ENCODE measurements at places on chromosomes 3 and 15.

DNA sequence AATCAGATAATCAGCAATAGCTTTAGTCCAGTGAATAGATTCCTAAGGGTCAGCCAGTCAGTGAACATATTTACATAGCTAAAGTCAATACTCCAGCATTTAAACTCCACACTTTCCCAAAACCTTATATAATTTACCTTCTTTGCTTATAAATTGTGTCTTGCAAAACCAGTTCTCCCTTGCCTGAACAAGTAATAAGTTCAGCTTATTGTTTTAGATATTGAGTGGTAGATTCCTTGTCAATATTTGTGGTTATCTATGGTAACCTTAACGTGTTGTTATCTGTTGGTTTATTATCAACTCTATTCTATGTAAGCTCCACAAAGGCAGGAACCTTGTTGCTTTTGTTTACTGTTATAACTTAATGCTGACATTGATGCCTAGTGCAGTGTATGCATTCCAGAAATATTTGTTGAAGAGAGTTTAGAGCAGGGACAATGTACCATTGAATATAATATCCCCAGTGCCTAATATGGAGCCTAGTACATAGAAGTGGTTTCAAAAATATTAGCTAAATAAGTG is 24.0 kb downstream of the PLSCR5 start:
- DNase-seq, result no peak

DNA sequence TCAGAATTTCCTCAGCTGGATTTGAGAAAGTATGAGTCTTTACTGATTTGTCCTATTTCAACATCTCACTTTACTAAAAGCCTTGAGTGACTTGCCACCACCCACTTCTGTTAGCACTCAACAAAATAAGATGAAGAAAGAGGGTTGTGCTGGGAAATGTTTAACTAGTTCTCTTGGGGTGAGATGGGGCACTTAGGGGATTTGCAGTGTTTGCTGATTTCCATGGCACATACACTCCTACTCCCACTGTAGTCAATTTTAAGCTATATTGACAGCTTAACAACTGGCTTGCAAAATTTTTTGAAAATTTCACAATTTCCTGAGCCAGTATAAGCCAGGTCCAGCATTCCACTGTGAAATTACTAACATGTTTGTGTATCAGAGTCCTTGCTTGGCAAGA is 463.1 kb upstream of the ARHGEF26 start:
- DNase-seq, result no peak

- DNase-seq, result no peak
Measured at GRCh38 chr3:183449391-183449790, 21.0 kb upstream of the MCF2L2 start.

DNA sequence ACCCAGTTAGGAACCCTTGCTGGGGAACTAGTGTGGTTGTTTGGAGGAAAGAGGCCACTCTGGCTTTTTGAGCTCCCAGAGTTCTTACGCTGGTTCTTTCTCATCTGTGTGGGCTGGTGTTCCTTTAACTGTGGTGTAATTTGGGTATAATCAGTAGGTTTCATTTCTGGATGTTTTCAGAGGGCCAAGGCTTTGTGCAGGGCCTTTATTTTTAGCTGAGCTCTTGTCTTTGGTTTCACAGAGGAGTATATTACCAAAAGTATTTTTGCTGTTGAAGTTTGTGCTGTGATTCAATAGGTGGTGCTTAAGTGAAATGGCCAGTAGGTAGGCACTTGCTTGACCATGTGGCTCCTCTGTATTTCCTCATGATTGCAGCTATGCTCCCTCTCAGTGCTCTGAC is 357.9 kb downstream of the KCNH8 start:
- DNase-seq, result no peak

DNA sequence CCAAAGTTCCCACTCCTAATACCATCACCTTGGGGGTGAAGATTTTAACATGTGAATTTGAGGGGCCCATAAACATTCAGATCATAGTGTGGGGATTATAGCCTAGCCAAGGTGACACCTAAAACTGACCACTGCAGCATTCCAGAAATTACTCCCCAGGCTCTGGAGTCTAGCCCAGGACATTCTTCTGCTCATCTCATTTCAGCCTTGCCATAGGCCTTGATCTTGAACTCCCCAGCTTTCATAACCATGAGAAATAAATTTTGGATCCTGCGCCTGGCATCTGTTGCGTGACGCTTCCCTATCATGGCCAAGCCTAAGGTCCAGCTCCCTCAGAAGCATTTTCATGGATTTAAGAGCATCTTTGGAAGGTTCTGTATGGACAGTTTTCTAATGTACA is 502.9 kb upstream of the THBS1 start:
- DNase-seq, result no peak

DNA sequence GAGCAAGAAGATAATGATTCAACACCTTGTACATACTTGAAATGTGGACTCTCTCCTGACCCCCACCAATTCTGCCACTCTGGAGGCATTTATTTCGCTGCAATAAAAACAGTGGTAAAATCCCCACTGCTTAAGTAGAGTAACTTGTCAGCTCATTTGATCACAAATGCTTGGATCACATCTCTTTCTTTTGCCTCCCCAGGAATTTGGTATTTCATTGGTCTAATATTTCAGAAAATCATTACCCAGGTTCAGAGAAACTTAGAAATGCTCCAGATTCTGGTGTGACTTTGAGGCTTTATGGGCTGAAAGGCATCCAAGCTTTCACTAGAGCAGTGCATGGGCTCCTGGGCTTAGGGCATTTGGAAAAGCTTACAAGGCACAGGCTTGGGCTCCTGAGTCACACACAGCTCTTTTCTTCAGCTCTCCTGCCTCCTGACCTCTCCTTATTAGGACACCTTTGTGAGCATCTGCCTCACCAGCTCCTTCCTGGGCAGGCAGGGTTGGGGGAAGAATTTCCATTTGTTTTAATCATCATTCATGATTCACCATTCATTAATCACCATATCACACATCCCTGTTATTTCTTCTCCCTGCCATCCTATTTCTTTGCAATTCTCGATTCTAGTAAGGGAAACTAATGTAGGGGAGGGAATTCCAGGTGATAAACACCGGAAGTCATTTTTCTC is 22.5 kb downstream of the CDCP1 start:
- DNase-seq, result no peak

DNA sequence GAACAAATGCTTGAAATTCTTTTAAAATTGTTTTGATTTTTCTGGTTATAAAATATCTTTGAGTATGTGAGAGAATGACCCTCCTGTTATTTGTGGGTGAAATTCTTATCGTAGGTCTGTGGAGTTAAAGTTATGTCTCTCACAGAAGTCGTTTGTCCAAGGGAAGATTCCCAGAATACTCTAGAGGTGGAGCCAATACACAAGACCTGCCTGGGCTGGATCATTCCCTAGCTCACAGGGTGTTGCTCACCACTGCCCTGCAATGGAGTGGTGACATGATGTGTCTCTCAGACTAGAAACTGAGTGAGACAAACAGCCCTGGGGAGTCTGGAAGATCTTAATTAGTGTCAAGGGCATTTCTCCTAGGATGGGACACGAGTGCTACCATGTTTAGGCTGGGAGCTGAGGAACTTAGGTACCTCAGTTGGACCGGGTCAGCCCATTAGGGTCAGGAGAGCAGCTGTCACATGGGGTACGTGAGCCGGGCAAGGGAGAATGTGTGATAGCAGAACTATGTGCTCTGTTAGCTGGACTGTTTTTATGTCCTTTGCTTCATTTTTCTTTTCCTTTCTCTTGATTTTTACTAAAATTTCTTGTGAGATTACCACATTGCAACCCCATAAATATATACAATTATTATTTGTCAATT is 53.6 kb upstream of the MYO5C start:
- DNase-seq, result no peak

GRCh38 chr3:141738891-141739363 is 829 bp downstream of the RNF7 start:
- no peak for DNase-seq

GRCh38 chr3:62193586-62194345 is 179.6 kb downstream of the FEZF2 start:
- no peak for DNase-seq

DNA sequence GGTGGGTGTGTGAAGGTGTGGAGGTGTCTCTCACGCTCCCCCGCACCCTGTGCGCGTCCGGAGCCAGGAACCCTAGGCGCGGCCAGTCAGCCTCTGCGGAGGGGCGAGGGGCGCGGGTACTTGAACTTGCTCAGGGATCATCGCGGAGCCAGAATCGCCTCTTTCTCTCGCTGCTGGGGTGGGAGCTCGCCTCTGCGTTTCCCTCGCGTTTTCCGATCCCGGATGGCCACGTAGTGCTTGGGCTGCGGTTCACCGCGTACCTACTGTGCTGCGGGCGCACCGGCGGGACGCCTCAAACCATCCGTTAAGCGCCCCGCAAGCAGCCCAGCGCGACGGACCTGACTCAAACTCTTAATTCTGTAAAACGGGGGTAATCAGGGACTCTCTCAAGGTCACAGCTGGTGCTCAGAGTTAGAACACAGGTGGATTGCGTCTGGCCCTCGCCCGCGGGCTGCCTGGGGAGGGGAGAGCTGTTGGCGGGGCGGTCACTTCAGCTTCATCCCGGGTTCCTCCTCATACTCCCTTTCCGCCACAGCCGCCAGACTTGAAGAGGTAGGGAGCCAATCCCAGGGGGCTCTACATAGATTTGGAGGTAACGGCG is 686 bp downstream of the MYRIP start:
- no peak for DNase-seq

DNA sequence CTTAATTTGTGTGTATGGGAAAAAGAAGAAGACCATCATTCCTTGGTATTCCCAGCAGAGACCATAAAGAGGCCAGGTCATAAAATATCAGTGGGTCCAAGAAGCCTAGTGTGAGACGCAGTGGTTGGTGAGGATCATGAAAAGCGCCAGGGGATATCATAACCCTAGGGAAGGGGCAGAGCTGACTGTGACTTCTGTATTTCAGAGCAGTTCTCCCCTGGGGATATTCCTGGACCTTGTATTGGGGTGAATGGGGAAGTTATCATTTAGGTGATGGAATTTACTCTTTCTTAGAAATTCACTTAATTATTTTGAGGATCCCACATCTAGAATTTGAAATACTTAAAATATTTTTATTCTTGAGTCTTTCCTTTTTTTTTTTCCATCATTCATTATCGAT is 34.9 kb upstream of the UMPS start:
- no peak for DNase-seq

DNA sequence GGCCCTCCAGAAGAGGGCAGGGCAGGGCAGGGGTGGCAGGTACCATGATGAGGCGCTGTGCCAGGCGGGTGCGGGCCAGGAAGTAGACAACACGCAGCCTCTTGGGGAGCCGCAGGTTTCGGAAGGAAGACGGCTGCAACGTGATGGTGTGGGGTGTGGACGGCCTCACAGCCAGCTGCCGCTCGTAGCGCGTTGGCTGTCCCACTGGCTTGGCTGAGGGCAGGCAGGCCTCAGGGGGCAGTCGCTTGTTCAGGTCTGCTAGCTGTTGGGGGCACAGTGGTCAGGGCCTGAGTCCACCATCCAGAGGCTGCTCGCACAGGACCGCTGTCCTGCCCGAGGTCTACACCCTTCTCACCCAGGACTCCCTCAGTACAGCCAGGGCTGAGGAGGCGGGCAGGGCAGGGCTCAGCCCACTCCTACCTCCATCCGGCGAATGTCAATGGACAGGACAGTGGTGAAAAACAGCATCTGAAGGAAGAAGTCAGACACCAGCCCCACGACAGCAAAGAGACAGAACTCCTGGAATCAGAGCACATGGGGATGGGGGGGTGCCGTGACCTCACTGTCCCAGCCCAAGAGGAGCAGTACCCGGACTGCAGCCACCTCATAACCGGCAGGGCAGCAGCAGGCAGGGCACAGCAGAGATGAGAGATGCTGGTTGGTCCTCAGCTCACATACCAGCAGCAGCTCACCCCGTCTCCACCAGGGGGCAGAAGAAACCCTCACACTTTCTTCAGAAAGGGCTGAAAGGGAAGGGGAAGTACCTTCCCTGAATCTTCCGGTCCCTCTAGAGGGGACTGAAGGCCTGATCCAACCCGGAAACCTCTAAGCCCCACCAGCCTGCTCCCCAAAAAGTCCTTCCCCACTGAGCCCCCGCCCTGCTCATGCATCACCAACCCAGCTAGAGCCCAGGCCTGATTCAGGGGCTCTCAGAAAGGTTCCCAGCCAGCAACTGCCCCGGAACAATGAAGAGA is 40.0 kb downstream of the PTPN23 start:
- DNase-seq, result peak; percentile 74

GRCh38 chr3:42500909-42501308 is 1.5 kb upstream of the VIPR1 start:
- no peak for DNase-seq

- DNase-seq, result no peak
Measured at GRCh38 chr3:50550079-50550736, 17.3 kb downstream of the C3orf18 start.

GRCh38 chr3:61714225-61714624 is 152.9 kb downstream of the PTPRG start:
- DNase-seq, result no peak

DNA sequence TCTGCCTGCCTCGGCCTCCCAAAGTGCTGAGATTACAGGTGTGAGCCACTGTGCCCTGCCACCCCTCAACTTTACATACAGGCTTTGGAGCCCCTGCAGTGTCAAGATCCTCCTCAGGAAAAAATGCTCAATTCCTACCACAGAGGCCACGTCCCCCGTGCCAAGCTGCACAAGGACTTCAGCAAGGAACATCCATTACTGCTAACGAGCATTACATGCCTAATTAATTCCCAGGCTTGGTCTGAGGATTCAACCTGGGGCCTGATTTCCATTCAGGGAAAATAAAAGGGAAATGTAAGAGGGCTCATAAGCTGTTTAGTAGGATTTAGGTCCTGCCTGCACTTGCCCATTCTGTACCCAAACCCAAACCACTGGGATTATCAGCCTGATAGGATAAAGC is 161.4 kb downstream of the RAB11A start:
- no peak for DNase-seq

DNA sequence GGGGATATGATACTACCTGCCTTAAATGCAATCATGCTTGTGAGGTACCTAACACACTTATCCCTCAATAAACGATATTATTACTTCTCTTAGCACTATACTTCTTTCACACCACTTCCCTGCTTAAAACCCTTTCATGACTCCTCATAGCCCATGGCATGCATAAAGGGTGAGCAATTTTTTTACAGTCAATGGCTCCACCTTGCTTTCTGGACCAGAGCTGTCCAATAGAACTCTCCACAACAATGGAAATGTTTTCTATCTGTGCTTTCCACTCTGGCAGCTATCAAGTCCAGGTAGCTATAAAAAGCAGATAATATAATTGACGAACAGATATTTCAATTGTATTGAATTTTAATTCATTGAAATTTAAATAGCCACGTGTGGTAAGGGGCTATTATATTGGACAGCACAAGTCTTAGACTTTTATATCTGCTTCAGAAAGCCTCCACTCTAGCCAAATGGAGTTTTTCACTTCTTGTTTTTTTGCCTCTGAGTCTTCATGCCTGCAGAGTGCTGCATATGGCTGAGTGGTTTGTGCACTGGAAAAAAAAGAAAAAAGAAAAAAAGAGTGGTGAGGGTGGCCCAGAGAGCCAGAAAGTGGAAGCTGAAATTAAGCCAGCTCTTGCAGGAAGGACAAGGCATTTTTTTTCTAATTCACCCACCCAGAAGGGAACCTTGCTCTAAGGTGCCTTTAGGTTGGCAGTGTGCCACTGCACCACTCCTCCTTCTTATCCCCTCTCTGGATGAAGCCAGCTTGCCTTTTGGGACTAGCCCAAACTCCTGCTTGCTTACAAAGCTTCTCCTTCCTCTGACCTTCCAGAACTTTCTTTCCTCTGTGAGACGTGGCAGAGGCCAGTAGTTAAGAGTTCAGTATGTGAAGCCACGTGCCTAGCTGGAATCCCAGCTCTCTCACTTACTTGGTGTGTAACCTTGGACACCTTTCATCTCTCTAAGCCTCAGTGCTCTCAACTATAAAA is 239.0 kb upstream of the LRTM1 start:
- no peak for DNase-seq

- DNase-seq, result no peak
Measured at GRCh38 chr3:126304291-126304690, 52.9 kb downstream of the KLF15 start.

GRCh38 chr3:197144188-197144587 is 114.6 kb upstream of the MELTF start:
- DNase-seq, result no peak
